ENCODE measurements at places on chromosomes 1 and 21.

GRCh38 chr1:221435504-221435904, 306.4 kb downstream of the DUSP10 start:
- DNase-seq = no peak

GRCh38 chr21:17390569-17390968, 122.3 kb upstream of the CXADR start:
- DNase-seq = no peak

DNA sequence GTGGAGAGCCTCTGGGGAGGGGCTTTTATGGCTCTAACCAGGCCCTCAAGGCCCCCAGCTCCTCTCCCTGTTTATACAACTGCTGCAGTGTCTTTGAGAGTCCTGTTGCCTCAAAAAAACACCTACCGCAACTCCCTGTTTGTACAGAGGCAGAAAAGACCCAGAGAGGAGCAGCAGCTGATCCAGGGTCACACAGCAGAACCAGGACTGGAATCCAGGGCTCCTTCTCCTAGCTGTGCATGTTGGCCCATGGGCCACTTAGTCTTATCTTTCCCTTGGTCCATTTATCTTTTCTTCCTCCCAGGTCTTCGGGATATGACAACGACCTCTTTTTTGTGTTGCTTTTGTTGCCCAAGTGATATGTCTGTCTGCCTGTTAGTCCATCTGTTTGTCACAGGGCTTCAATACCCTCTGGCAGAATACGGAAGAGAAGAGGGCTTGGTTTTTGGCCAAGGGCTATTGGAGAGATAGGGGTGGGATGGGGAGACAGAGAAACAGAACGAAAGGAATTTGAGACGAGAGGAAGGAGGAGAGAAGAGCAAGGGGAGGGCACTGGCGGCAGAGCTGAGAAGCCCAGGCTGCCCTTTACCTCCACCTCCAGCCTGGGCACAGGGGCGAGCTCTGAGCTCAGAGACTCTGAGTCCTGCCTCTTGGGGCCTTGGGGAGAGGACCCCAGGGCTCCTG, 33.5 kb upstream of the WASF2 start:
- no peak for DNase-seq

DNA sequence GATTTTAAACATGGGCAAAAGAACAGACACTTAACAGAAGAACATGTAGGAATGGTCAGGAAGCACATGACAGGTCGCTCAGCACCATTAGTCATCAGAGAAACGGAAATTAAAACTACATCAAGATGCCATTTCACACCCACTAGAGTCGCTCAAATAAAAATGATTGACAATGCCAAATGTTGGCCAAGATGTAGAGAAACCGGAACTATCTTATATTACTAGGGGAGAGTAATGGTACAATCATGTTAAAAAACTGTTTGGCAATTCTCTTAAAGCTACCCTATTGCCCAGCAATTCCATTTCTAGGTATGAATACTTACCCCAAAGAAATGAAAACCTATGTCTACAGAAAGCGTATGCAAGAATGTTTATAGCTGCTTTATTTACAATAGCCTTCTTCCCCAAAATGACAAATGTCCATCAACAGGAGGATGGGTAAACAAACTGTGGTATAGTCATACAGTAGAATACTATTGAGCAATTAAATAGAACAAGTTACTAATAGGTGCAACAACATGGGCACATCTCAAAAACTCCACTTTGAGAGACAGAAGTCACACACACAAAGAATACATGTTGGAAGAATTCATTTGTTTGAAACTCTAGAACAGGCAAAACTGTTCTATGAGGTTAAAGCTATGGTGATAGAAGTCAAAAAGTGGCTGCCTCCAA, 92.8 kb downstream of the ETS2 start:
- DNase-seq = no peak

DNA sequence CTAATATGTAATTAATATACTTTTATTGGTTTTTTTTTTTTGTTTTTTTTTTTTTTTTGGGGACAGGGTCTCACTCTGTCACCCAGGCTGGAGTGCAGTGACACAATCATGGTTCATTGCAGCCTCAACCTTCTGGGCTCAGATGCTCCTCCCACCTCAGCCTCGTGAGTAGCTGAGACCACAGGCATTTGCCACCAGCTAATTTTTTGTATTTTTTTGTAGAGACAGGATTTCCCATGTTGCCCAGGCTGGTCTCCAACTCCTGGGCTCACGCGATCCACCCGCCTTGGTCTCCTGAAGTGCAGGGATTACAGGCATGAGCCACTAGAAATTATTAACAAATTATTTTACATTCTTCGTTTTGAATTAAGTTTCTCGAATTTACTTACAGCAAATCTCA, 16.8 kb upstream of the POGZ start:
- DNase-seq = no peak

DNA sequence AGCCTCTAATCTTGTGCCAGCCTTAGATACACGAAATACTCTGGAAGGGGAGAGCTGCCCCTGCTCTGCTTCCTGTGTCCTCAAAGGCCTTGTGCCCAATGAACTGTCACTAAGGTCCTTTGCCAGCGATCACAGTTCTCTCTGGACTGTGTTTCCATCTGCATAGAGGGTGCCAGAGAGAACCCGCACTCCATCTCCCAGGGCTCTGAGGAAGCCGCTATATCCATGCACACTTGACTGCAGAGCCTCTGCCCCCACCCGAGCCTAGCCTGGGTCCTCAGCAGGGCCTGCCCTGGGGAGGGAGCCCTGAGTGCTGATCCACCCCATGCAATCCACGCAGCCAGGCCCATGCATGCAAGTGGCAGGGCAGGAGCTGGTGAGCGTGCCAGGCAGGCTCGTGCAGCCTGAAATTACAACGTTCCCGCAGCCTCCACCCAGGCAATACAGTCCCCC, 30.6 kb upstream of the KIF21B start:
- DNase-seq = no peak

GRCh38 chr1:114324662-114324965, 170.9 kb upstream of the SYT6 start:
- DNase-seq = no peak

Data from esophagus squamous epithelium (tissue), 5 donors.